ENCODE measurements at places on chromosomes 3 and 15.

- no peak for DNase-seq
Measured at GRCh38 chr15:51842852-51843737, 13.6 kb downstream of the TMOD3 start.

DNA sequence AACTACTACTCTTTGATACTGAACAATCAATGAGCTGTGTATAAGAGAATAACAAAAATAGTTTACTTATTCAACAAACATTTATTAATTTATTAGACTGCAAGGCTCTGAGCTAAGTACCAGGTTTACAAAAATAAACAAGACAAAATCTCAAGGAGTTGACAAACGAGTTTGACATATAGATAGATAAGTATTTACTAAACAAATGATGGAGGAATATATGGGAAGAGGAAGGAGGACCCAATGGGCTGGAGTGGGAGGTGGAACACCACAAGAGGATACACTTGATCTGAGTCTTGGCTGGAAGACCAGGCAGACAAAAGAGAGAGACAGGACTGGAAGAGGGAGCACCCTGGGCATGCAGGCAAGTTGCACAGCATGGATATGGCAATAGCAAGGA, 47.5 kb upstream of the FSIP1 start:
- no peak for DNase-seq

DNA sequence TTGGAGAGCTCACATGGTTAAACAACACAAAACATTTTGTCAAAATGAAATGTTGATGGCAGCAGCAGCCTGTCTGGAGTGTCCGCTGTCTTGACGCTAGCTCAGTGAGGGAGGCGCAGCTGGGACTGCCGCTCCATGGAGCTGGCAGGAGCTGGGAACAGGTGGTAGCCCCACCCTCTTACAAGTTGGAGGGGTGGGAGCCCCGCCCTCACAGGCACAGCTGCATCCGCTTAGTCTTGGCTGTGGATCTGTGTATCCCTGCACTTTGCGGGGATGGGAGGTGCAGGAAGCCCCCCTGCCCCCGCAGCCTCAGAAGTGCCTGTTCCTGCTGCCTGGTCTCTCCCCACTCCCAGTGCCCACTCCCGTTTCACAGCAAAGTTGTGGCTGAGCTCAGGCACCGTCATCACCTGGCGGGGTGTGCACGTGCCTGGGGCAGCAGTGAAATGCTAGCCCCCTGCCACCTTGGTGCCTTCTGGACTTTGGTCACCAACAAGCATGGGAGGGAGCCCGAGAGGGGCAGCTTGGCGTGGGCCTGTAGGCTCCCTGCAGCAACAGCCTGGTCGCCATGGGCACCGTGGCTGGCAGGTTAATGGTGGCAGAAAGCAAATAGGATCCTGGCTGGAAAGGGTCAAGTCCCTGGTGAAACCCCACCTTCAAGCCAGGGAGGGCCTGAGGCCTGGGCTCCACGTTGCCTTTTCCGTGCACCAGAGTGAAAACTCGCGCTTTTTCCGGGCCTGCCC, 53.8 kb upstream of the CADM2 start:
- no peak for DNase-seq

- DNase-seq: no peak
Measured at GRCh38 chr3:178129109-178129508, 407.1 kb upstream of the KCNMB2 start.

GRCh38 chr3:58173029-58173668, 37.6 kb downstream of the DNASE1L3 start:
- DNase-seq: no peak

DNA sequence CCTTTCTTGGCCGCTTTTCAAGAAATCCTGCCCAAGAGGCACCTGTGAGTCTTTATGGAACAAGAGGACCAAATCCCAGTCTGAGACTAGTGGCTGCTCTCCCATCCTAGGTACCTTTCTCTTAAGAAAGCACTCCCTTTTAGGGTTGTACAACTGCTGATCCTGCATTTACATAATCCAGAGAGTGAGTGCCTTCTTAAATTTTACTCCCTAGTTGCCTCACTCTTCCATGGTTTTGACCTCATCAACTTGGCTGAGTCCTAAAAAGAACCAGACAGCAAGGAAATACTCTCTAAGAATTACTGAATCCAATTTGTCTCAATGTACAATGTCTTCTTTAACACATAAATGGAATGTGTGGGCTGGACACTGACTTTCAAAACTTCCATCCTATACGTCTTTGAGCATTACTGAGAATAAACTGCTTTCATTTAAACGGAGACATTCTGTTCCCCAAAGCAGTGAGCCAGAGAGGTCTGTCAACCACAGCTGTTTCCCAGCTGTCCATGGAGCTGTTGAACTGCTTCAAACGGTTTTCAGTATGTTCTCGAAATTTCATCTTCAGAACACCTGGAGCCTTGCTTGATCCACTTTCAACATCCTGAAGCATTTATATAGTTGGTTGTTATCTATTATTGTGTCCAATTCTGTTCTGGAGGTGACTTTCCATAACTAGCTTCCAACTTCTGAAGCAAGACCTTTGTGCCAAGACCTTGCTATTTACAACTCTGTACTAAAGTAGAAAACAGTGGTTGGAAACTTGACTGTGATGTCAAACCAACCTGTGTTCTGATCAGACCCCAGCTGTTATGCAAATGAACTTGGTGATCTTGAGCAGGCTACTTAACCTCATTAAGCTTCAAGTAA, 179.1 kb downstream of the SLC9A9 start:
- DNase-seq: no peak

DNA sequence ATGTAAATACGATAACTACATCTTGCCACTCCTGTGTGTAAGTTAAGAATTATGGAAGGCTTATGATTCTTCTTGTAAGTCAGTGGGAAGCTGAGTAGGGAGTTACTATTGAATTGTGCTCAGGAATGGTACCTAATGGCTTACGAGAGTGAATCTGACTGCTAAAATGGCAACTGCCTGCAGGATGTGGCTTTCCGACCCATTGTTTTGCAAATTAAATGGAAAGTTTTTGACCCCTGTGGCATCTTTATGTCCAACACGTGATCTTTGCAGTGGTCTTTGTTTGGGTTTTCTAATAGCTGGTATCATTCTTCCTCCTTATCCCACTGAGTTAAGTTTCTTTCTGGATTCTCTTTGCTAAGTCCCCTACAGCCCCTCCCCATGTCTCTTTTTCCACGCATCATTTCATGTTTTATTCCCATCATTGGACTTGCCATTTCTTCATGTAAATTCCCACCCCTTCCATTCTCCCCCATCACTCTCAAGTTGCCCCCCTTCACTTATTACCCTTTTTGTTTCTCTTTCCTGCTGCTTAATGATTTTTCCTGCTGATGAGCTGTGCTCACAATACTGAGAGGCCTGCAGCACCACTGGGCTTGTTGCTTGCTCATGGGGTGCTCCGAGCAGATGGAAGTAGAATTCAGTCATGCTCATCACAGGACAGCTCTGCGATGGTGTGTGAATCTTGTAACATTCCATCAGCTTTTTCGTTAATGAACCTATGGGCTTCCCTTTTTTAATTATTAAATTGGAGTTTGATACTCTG, 428.2 kb upstream of the IL12A start:
- DNase-seq: no peak

DNA sequence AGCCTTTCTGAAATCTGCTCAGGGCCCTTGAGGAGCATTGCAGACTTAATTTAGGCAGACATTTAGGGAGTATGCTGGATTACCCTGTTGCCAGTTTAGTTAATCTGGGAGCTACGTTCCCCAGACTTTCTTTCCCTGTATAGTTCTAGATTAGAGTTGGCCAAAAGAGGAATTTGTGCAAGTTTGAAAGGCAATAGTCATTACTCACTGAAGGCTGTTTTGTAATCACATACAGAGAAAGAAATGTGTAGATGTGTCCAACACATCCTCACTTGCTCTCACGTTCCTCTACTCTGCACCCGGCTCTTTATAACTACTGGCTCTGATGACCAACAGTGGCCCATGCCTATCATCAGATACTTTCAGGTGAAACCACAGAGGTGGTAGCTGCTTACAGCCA, 24.2 kb downstream of the MASP1 start:
- DNase-seq: no peak

DNA sequence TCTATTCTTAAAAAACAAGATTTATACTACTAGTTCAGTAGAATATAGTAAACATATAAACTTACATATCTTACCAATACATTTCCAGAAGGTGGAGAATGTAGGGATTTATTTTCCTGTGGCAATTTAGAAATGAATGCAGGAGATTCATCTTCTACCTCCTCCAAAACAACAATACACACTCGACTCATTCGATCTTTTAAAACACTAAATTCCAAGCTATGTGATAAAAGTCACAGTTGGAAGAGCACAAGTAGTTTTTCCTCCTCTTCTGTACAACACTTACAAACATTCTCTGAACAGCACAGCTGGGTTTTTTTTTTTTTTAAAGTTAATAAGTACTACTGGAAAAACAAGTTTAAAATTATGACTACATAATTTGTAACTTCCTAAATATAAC, 1.4 kb downstream of the ANKRD28 start:
- no peak for DNase-seq

- no peak for DNase-seq
Measured at GRCh38 chr3:157063469-157063868, 96.5 kb downstream of the CCNL1 start.

- DNase-seq: no peak
Measured at GRCh38 chr15:48031466-48031865, 89.3 kb upstream of the SLC24A5 start.

GRCh38 chr3:58287354-58287753, 18.7 kb upstream of the RPP14 start:
- DNase-seq: no peak

GRCh38 chr15:51088585-51088984, 6.1 kb downstream of the TNFAIP8L3 start:
- DNase-seq: no peak

DNA sequence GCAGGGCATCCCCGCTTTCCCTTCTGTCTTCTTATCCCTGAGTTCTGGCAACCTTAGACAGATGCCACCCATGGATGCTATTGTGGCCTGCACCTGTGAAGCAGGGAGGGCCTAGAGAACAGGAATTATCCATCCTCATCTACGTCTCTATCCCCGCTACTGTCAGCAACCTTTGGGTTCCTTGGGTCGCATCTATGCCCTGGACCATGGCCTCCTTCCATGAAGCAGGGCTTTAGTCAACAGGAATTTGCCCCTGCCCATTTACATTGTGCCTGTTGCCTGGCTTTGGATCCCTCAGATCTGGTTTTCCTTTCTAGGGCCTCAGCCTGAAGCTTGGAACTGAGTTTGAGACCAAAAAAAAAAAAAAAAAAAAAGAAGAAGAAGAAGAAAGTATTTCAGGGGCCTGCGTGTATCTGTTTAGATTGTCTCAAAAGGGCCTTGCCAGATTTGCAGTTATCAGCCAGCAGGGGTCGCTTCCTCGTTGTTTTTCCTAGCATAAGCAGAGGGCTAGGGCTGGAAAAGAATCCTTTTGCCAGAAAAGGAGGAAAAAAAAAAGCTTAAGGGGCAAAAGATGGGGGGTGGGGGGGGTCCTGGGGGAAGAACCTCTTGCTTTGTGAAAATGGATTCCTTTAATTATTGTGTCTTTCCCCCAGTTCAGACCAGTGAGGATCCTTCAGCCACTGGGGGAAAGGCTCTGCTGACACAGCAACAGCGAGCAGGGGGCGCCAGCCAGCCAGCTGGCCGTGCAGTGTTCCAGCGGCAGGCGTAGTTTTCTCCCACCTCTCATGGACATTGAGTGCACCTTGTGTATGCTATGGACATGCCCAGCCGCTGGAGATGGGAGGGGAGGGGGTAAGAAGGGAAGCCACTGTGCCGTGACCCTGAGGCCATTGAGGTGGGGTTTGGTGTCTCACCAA, 65.7 kb upstream of the ALDH1L1 start:
- DNase-seq: no peak

- no peak for DNase-seq
Measured at GRCh38 chr3:198093112-198093679, 133.2 kb downstream of the LMLN start.

GRCh38 chr3:47409688-47410416, 29.0 kb downstream of the PTPN23 start:
- DNase-seq: no peak

Data from stimulated activated naive CD4-positive, alpha-beta T cell (primary cell).